Stimulated activated CD4-positive, alpha-beta T cell treated with anti-CD3 and anti-CD28 coated beads, Interleukin-1b, Interleukin-23, amount 100 ng/mL, for 4 hours (primary cell): ENCODE measurements at places on chromosomes 7 and 10.

DNA sequence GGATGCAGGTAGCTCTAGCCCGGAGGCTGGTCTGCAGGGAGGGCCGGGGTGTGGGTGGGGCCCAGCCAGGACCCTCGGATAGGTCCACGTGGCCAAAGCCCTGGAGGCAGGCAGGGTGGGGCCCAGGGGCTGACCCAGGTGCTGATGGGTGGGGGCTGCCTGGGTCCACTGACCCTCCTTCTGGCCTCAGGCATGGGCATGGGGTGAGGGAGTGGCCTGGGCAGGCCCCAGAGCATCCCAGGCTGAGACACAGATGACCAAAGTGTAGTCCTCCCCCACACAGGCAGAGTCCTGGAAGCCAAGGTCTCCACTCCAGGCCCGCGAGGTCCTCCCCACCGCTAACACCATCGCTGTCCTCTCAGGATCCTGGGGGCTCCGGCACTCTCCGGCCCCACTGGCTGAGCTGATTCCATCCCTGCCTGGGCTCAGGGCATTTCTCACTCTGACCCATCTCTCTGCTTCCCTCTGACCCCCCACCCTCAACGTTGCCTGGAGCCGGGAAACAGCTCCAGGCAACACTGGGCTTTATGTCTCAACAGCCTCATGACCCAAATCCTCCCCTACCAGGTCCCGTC, 20.7 kb upstream of the PPP2R2D start:
- DNase-seq = no peak

GRCh38 chr7:74495112-74496086, 41.7 kb downstream of the GTF2IRD1 start:
- no peak for DNase-seq

GRCh38 chr10:106360870-106361269, 803.6 kb downstream of the SORCS1 start:
- DNase-seq = no peak

DNA sequence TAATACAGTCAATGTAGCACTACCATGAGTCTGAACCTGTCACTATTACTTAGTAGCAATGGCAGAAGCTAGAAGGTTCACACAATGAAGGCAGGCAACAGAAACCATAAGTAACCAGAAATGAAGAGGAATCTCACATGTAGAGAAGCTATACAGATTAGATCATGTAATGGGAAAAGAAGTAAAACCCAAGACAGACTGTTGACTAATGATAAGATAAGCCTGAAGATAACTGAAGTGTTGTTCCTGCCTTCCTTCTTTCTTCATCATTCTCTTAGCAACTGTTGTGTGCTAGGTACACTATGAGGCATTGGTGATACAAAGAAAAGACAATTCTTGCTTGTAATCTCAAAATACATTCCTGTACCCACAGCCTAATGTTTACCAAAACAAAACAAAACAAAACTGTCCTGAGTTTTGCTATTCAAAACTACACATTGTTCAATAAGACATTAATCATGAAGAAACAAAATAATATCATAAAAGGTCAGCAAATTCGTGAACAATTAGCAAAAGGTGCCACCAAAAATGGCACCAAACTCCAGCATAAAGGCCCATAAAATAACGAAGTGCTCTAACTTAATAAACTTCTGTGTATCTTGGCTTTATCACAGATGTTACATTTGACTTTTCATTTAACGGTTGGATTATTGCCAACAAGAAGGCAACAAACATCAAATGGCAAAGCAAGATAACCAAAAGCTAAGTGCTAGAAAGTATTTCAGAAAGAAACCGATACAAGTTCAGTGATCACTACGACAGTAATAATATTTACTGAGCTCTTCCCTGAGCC, 27.1 kb downstream of the ZNF800 start:
- DNase-seq = no peak

GRCh38 chr7:88226886-88227516, 7.2 kb upstream of the SRI start:
- DNase-seq = no peak

GRCh38 chr7:6375348-6376101, 72.2 kb downstream of the DAGLB start:
- DNase-seq = no peak

GRCh38 chr10:122884166-122884565, 4.8 kb upstream of the FAM24B start:
- DNase-seq = no peak

DNA sequence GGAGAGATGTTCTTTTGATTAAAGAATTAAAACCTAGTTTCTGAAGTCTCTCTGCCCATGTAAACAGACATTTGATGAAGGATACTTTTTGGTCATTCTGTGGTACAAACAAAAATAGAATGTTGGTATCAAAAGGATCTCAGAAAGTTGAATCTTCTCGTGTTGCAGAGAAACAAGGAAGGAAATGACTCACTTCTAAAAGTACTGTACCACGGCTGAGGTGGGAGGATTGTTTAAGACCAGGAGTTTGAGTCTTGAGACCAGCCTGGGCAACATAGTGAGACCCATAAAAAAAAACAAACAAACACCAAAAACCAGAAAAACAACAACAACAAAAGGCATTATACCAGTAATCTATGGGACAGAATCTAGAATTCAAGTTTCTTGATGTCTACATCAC, 69.7 kb downstream of the PRSS58 start:
- DNase-seq = no peak

DNA sequence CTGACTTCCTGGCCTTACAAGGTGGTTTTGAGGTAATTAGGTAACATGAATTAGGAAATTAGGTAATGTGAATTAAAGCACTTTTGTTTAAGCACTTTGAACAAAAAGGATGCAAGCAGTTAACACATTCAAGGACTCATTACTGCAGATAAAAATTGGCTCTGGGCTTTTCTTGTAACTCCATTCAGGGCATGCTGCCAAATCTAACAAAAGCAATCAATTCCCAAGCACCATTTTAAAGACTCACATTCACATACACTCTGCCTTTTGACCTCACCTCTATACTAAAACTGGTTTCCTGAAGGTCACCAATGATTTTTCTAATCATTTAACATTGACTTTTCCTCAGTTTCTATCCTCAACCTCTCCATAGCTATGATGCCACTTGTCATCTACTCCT, 251.2 kb upstream of the RHOBTB1 start:
- DNase-seq = no peak

GRCh38 chr10:79067241-79068202, 1.2 kb upstream of the ZMIZ1 start:
- DNase-seq = peak; percentile 73

DNA sequence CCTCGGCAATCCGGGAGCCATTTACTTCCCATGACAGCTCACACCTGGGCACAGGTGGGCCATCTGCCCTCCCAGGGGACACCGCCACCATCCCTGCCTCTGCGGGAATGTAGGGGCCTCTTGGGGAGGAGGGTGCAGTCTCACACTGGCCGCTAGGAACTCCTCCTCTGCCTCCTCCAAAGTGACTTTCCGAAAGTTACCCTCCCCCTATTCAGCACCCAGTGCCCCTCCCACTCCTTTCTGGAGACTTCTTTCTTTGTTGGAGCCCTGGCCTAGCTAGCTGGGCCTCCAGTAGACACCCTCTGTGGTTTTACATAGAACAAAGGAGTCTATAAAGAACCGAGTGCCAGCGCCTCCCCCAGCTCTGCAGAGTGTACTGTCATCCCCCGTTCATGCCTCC, 45.8 kb upstream of the MNX1 start:
- no peak for DNase-seq

DNA sequence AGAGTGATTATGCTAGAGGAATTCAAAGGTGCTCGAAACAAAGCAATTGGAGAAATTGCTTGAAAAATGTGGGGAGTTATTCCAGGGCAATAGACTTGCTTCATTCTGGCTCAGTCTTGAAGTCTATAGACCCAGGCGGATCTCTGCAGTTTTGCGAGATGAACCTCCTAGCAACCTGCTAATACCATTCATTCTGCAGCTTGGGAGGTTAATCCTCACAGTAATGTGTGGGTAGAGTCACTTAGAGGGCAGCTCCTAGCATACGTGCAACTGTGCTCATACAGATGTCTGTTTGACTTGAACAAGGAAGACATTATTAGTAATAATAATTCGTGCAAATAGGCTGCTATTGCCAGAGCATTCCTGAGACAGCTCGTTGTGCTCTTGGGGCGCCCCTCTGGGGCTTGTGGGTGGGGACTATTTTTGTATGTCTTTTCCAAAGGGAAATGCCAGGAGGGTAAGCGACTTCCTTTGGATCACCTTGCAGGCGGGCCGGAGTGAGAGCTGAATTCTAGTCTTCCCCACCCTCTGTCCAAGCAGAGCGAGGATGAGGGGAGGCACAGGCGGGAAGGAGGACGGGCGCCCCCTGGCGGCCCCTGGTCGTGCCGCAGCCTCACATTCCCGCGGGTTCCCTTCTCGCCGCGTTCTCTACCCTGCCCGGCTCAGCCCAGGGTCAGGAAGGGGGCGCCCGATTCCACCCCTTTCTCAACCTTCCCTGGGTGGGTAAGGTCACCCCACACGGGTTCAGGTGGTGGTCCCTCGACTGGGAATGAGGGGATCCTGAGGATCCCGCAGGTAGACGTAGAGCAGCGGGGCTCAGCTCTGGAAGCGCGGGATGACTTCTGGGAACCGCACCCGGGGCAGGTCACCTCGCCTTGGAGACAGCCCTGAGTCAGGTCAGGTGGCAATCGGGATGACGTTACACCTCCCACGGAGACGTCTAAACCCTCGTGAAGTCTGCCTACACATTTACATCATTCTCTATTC, 241.5 kb downstream of the PHTF2 start:
- DNase-seq = peak; percentile 37

GRCh38 chr10:110824152-110824441, 47.6 kb upstream of the PDCD4 start:
- DNase-seq = no peak

GRCh38 chr7:55413442-55413841, 48.3 kb downstream of the LANCL2 start:
- DNase-seq = no peak

- no peak for DNase-seq
Measured at GRCh38 chr7:91280185-91280584, 16.0 kb downstream of the FZD1 start.

DNA sequence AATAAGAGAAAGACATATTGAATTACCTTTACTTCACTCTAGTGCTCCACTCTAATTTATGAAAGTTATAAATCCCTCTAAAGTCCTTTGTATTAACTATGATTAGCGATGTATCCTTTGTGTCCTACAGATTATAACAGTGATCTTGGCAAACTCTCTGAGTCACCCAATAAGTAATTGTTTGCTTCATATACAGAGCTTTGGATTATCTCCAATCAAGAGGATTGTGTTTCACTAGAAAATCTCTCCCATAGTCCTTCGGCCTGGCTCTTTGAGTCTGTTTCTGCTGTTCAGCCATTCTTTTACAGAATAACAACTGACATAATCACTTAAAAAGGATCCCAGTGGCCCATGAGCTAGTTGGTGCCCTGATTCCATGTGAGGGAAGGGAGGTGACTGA, 9.5 kb downstream of the LMOD2 start:
- DNase-seq = no peak

DNA sequence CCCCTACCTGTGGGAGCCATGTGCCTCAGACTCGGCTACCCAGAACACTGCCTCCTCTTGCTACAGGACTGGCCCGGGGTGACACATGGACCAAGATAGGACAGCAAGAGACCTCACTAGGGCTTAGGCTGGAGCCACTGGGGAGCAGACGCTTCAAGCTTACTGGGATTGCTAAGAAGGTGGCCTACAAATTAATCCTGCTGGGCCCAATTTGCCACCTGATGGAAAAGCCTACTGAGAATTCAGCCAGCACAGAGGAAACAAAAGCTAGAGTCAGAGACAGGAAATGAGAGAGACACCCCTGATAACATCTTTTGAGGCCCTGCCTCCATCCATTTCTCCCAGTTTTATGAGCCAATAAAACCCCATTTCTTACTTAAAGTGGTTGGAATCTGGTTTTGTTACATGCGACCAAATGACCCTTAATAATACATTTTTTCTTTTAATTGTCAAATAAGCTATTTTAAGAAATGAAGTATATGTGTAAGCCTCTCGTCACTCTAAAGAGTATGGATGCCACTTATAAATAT, 282.1 kb downstream of the CXCL12 start:
- no peak for DNase-seq

DNA sequence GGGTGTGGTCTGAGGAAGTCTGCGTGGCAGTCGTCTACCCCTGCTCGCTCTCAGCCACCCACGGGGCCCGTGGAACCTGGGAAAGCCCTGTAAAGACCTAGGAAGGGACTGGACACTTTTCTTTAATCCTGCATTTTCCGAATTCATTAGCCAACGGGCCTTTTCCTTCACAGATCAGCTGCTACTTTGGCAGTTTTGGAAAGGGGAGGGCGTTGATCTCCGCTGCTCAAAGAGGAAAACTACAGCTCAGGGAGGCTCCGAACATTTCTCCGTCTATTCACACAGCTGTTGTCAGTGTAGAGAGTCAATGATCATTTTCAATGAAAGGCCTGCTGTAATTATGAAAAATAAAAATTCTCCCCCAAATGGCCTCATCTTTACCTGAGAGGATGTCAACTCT, 450.1 kb upstream of the MKI67 start:
- DNase-seq = no peak

- DNase-seq = no peak
Measured at GRCh38 chr10:83617172-83617571, 522.1 kb upstream of the GHITM start.

DNA sequence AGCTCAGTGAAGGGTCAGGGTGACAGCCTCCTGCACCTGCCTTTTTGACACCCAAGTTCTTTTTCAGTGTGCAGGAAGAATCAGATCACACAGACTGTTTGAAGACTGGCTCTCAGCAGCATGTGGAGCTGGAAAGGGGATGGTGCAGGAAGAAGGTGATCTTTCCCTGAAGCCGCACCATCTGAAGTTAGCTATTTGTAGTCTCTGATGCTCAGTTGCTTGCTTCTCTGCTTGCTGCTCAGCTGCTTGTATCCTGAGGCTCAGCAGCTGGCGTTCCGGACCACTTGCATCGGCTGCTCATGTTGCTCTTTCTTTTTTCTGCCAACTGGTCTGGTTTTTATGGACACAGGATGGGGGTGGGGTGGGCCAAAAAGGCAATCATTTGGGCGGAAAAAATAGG, 15.8 kb upstream of the DNMBP start:
- no peak for DNase-seq

GRCh38 chr7:40701836-40702551, 567.2 kb downstream of the SUGCT start:
- DNase-seq = no peak

DNA sequence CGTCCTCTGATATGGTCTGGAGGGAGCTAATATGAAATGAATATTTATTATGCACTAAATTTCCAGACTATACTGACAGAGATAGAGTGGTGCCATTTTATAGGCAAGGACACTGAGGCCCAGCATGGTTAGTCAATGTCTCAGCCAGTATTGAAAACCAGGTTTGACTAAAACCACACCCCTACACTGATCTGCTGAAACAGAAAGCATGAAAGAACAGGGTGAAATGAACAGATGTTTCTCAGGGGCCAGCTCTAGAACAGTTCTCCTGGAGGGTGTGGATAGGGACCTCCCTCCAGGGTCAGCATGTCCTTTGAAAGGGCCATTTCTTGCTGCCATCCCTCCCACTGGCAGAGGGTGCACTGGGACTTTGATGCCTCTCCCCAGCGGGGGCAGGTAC, 700.5 kb downstream of the GRID1 start:
- DNase-seq = no peak

- DNase-seq = no peak
Measured at GRCh38 chr7:116229366-116229765, 19.0 kb downstream of the TES start.
